ENCODE measurements at places on chromosomes 2 and 18.
A peak's percentile ranks its signal among the peaks of the same experiment; 100 is the strongest.

- DNase-seq, result peak; percentile 27
Measured at GRCh38 chr18:13112982-13113381, 105.6 kb upstream of the LDLRAD4 start.

- DNase-seq, result no peak
Measured at GRCh38 chr2:219179601-219180465, 1.8 kb downstream of the RETREG2 start.

DNA sequence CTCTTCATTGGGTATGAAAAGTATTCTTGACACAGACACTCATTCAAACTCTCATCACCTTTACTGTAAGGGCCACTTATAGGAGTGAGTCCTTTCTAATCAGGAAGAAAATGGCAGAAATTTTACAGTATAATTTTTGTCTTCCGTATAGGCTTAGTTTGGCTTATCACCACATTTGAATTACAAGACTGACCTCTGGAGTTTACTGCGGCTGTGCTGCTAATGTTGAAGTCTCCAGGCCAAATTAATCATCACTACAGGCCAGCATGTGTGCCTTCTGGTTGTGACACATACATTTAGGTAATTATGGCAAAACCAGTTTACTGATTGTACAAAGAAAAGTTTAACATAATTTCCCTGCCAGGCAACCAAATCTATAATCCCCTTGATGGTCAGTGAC is 753.6 kb upstream of the GCFC2 start:
- no peak for DNase-seq

DNA sequence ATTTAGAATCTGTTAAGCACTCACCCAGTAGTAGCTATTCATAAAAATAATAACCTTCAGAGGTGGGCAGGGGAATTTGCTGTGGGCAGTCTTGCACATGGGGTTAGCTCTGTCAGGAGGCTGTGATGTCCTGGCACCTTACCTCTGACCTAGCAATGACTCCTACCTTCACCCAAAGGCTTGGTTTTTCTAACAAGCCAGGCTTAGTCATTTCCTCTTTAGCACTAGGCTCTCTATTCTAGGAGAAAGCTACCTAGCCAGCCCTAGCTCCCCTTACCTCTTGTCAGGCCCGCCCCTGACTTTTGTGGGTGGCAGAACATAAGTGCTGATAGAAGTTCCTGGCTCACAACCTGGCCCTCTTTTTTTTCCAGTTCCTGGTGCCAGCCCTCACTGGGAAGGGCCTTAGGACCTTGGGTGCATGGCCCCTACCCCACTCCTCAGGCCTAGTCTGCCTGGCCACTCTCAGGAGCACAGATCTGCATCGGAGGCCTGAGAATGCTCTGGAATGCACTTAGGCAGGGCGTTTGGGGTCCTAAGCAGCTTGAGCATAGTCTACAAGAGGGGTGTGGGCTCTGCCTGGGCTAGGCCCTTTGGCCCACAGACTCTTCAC is 17.7 kb downstream of the CPLX4 start:
- no peak for DNase-seq

- no peak for DNase-seq
Measured at GRCh38 chr2:171008550-171009205, 79.6 kb downstream of the GORASP2 start.

DNA sequence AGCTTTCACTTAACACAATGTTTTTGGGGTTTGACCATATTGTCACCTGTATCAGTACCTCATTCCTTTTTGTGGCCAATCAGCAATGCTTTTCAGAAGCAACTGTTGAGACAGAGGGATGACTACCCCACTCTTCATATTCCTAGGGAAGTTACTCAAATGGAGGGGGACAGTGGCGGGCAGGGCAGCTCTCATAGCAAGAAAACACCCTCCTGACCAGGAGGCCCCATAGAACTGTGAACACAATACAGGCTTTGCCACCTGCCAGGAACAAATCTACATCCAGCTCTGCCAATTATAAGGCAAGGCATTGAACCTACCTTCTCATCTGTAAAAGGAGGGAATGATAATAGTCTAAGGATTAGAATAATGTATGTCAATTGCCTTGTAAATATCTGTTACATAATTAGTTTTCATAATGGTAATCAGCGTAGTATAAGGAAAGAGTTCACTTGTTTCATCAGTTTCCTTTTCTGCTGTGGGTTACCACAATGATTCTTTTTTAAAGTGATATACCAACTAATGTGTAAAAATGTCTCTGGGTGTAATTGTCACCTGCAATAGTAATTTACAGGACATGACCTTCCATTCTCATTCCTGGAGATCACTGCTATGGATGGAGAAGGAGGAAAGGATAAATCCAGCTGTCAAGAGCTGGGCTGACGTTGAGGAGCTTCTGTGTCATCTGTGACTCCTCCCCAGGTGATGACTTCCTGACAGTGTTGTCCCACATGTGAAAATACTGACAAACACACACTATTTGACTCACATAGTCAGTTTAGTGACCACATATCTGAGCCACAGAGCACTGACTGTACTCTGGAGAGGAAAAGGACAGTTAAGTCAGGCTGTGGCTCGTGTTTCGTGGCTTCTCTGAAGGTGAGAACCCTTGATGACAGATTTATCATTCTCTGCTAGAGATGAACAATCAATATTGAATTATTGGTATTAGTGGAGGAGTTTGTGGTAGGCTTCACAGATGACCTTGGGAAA is 13.5 kb downstream of the ALPK2 start:
- no peak for DNase-seq

GRCh38 chr2:167987026-167987425 is 260.4 kb downstream of the STK39 start:
- no peak for DNase-seq

- no peak for DNase-seq
Measured at GRCh38 chr2:171316220-171316619, 117.6 kb downstream of the METTL8 start.

DNA sequence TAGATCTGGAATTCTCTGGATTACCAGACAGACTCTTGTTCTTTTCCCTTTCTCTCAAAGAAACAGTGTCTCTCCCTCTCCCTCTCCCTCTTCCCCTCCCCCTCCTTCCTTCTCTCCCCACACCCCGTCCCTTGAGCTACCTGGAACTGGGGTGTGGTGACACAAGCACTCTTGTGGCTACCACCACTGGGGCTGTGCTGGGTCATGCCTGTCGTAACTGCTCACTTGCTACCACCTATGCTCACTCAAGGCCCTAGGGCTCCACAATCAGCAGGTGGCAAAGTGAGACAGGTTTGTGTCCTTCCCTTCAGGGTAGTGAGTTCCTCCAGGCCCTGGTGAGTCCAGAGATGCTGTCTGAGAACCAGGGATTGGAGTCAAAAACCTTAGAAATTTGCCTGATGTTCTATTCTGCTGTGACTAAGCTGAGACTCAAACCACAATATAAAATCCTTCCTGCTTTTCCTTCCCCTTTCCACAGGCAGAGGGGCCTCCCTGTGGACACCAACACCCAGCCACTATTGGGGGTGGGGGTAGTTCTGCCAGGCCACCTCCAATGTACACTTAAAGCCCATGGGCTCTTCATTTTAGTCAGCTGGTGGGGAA is 70.8 kb downstream of the OXER1 start:
- DNase-seq, result no peak

- no peak for DNase-seq
Measured at GRCh38 chr2:75571730-75572430, 11.1 kb upstream of the EVA1A start.

GRCh38 chr18:74268933-74269620 is 22.7 kb downstream of the CYB5A start:
- DNase-seq, result no peak

DNA sequence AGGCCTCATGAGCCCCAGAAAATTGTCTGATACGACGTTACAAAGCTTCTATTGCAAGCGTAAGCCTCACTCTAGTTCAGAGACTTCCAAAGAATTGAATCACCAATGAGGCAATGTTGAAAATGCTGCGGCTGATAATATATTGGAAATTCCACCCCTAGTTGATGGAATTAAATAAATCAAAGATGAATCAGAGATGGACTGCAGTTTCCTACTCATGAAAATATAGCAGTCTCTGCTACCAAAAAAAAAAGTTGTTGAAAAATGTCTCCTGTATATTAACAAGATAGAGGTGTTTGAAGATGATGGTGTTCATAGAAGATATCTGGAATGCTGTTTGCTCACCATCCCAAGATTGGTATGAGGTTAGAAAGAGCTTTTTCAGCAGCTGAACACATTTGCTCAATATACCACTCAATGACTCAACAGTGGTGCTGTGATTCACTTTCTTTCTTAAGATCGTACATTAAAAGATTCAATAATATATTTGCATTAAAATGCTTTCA is 99.8 kb upstream of the ARHGAP28 start:
- no peak for DNase-seq

DNA sequence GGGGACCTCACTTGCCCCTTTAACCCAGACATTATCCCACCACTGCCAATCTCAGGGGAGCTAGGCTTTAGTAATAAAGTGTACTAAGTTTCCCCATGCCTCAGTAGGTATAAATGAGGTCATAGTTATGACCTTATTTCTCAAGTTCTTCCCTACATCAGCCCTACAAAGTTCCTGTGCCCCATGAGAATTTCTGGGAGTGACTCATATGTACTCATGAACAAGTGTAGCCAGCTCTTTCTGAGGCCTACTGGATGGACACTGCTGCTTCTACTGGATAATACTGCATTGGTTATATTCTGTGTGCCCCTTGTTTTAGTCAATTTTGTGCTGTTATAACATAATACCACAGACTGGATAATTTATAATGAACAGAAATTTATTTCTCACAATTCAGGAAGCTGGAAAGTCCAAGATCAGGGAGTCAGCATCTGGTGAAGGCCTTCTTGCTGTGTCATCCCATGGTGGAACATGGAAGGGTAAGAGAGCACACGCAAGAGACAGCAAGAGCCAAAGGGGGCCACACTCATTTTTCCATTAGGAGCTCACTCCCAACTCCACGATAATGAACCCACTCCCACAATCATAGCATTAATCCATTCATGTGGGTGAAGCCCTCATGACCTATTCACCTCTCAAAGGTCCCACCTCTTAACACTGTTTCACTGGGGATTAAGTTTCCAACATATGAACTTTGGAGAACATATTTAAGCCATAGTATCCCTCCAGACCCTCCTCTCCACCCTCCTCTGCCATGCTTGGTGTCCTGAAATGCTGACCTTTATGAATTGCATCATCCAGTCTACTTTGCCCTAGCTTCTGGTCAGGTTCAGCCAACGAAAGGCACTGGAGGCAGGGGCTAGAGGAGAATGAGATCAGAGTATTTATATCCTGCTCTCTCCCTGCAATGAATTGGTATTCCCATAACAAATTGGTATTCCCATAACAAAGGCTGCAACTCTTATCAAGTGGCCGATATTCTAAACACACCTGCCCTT is 25.4 kb upstream of the ST3GAL5 start:
- no peak for DNase-seq

DNA sequence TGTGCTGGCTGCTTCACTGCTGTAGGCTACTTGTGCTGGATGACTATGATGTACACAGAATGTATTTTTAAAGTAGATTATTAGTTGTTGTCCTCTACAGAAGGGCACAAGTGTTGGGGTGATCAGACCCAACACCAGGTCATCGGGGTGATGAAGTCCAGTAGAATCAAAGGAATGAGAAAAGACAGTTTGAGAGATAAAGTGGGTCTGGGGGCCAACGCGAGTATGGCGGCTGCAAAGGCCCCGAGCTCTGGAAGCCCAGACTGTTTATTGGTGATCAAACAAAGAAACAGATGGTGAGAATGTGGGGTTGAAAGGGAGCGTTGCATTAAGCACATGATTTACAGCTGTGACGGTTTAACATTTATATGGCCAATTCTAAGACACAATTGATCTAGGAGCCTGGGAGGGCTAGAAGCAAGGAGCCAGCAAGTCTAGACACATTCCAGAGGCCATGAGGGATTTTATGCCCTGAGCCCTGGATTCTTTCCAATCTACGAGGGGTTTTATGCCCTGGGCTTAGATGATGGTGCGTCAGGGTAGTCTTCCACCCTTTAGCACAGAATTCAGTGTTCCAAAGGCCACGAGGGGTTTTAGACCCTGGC is 153.5 kb downstream of the AGPS start:
- DNase-seq, result peak; percentile 10

- DNase-seq, result no peak
Measured at GRCh38 chr2:173513107-173513727, 158.5 kb downstream of the CDCA7 start.

GRCh38 chr18:72613534-72613930 is 69.4 kb upstream of the CBLN2 start:
- DNase-seq, result no peak

- no peak for DNase-seq
Measured at GRCh38 chr18:73980289-73980979, 167.2 kb downstream of the FBXO15 start.

GRCh38 chr2:121771976-121772742 is 16.7 kb downstream of the TSN start:
- no peak for DNase-seq

GRCh38 chr2:162067596-162067995 is 6.4 kb downstream of the DPP4 start:
- no peak for DNase-seq

DNA sequence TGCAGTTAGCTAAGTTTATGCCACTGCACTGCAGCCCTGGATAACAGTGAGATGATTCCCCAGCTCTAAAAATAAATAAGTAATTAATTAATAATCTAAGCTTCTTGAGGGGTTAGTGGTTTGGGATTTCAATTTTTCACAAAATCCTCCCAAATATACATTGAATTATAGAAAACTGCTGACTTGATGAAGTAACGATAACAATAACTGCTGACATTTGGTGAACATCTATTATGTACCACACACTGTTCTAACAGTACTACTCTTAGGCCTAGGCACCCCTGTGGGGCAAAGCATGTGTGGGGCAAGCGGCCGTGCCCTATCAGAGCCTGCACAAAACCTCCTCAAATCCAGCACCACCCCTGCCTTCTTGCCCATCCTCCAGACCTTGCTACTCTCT is 245.8 kb upstream of the EPHA4 start:
- no peak for DNase-seq

DNA sequence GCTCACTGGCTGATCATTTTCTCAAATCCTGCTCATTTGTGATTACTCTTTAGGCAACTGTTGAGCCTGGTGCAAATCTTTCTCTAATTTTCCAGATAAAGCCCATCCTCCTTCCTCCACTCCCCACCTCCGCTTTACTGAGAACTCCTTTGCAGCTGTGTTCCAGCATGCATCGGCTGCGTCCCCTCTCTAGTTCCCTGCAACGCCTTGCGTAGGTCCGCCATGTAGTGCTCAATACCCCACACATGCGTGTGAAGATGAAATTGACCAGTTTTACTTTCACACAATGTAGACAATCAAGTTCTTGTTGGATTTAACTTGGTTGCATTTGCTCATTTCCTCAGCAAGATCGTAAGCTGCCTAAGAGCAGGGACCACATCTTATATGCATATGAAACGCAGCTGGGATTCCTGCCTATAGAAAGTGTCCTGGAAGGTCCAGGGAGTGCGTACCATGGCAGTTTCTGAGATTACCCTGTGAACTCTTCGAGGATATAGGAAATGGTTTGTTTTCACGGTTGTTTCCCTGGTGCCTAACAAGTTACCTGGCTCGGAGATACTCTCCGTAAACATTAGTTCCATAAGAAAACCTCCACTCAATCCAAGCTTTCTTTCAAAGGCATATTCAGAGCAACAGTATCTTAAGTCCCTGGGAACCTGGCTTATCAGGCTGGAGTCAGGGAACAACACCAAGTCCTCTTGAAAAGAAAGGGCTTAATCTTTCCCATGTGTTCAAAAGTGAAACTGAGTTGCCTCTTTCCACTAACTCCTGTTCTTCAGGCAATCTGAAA is 766.4 kb upstream of the ID2 start:
- DNase-seq, result no peak

GRCh38 chr18:74006143-74006542 is 141.5 kb downstream of the FBXO15 start:
- DNase-seq, result no peak
